ENCODE measurements at places on chromosomes 4 and X.

- peak; percentile 22 for DNase-seq
These were observed 58.8 kb downstream of the PPP3CA start for GRCh38 chr4:101288365-101289145.

DNA sequence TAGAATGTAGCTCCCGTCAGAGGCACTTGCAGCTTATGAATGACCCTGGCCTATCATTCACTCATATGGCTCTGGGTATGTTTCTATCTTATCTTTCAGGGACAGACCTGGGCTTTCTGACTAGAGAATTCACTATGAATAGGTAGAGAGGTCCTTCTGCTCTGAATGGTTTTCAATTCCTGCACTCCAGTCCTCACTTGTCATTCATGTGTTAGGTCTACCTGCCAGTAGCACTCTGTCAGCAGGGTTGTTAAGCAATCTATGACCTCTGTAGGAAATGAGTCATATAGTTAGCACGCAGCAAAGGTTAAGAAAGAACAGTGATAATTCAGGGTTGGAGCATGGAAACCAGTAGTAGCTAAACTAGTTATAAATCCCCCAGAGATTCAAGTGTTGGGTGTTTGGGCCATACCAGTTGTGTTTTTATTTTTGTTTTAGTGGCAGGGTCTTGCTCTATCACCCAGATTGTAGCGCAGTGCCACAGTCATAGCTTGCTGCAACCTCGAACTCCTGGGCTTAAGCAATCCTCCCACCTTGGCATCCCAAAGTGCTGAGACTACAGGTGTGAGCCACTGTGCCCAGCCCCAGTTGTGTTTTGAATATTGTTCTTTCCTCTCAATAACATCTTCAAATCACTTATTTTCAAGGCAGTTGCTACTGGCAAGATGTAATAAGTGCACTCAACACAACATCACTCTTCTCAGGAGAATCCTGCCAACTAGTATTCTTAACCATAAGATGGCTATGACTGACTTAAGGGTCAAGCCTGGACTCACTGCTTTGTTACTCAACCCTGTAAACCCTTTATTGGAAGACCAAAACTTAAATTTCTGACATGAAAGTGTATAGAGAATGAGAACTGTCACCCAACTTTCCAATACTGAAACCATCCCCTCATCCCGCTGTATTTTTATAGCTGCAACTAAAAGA, 25.1 kb downstream of the ARL13A start:
- DNase-seq, result peak; percentile 30

DNA sequence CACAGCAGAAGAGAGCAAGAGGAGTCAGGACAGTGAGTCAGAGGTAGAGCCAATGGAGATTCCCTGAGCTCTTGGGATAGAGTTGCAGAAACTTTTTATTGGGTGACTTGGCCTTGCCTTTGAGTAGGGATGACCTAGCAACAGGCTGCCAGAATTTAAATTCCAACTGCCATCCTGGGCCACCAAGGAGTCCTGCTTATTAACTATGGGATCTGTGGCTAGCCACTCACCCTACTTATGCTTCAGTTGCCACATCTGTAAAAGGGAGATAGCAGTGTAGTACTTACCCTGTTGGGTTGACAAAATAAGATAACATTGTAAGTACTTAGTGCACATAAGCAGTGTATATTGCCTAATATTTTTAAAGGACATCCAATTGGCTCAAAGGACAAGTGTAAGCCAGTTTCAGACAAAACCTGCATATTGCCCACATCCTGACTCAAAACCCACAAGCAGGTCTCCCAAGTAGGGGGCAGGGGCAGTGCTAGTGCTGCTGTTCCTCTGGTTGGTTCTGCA, 43.5 kb upstream of the TMEM164 start:
- DNase-seq, result no peak

GRCh38 chrX:124209792-124210576, 122.5 kb upstream of the TEX13D start:
- no peak for DNase-seq

DNA sequence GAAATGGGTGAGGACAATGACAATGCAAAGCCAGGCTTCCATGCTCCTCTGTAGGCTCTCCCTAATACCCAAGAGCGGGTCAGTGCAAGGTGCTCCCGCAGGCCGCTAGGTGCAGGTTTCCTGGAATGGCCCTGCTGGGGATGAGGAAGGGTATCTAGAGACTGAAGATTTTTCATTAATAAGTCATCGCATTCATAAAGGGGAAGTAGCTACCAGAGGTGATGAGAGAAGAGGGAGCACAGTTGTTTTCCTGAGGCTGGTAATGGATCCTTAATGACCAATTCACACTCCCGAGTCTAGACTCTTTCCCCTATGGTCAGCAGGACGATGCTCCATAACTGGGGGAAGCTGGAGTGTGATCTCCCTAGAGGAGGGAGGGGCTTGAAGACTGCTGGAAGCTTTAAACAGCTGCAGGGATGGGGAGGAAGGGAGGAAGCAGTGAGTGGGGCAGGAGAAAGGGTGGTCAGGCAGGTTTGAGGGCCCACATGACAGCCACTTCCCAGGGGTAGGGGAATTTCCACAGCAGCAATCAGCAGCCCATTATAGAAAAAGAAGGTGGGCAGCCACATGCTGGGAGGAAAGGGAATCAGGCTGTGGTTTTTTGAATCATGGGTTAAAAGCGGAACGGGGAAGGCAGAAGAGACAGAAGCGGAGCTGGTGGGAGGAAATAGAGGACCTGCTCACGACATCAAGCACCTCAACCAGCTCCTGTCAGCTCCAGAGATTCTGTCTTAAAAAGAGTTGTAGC, 10.2 kb upstream of the ATP6AP2 start:
- no peak for DNase-seq

- DNase-seq, result no peak
These were observed 35.1 kb downstream of the FHL1 start for GRCh38 chrX:136182414-136182813.

- no peak for DNase-seq
These were observed 98.5 kb upstream of the MAP3K15 start for GRCh38 chrX:19613645-19614323.

Data from fibroblast of lung (primary cell).